Hypothalamus (tissue), 51 donors: ENCODE measurements at places on chromosomes 1 and 21.

DNA sequence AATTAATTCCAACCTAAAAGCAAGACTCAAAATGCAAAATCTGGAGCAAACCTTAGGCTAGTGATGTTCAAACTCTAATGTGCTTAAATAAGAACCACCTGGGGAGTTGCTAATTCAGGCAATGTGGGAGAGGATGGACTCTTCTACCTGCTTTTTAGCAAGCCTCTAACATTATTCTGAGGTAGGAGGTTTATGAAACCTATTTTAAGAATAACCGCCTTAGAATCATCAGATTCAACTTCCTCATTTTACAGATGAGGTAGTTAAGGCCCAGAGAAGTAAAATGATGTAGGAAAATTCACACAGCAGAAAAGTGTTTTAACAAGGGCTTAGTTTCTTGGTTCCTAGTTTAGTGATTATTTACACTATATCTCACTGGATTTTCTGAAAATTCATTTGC, 8.6 kb upstream of the NTNG1 start:
- no peak for DNase-seq

- DNase-seq, result no peak
These were observed 90.5 kb upstream of the ADAR start for GRCh38 chr1:154698320-154699096.

GRCh38 chr1:84141182-84142003, 2.7 kb upstream of the PRKACB start:
- no peak for DNase-seq

DNA sequence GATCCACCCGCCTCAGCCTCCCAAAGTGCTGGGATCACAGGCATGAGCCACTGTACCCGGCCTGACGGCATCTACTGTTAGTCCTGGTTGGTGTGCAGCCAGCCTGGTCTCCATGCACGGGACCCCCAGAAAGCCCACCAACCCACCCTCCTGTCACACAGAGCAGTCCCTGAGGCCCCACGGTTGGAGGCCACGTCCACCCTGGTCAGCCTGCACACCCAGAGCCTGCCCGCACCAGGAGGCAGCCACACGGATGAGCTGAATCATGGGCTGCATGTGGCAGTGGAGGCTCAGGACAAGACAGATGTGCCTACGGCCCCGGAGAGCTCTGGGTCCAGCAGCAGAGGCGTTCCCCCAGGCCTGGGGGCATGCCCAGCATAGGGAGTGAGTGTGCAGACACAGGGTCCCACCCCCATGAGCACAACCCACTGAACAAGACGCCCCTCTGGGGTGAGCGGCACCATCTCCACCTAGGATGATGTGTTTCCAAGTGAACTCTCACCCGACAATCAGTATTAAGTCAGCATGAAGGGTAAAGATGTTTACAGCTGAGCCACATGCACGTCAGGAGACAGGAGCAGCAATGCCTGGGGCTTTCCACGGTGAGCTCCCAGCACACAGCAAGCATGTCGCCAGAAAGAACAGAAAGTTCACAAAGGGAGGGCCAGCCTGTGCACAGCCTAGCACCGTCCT, 102.1 kb downstream of the WDR4 start:
- DNase-seq, result no peak

GRCh38 chr21:43597052-43597451, 62.2 kb downstream of the HSF2BP start:
- DNase-seq, result no peak
